ENCODE measurements at places on chromosomes 16 and 17.
A peak's percentile ranks its signal among the peaks of the same experiment; 100 is the strongest.

DNA sequence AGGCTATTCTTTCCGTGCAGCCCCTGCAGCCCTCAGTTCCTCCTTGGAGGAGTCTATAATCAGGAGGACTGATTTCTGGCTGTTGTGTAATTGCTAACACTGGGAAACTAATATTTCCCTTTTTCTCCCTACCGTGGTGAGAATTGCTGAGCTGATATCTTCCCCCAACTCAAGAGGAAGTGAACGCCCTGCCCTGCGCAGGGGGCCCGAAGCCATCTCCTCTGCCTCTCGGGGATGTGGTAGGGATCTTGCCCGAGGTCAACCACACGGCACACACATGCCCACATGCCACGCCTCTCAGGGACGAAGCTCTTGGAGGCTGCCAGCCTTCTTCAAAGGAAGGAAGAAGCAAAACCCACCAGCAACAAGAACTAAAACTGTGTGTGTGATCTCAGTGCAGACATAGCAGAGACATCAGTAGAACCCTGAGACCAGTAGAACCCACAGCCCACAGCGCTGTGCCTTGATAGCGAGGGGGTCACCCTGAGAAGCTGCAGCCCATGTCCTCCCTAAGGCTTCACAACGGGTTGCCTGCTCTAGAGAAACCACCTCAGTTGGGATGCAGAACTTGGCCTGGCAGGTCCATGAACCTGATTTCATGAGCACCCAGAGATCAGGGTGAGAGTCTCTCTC, 8.9 kb upstream of the ULK2 start:
- no peak for DNase-seq

GRCh38 chr17:78272181-78272913, 40.9 kb downstream of the TMEM235 start:
- DNase-seq: peak; percentile 37

DNA sequence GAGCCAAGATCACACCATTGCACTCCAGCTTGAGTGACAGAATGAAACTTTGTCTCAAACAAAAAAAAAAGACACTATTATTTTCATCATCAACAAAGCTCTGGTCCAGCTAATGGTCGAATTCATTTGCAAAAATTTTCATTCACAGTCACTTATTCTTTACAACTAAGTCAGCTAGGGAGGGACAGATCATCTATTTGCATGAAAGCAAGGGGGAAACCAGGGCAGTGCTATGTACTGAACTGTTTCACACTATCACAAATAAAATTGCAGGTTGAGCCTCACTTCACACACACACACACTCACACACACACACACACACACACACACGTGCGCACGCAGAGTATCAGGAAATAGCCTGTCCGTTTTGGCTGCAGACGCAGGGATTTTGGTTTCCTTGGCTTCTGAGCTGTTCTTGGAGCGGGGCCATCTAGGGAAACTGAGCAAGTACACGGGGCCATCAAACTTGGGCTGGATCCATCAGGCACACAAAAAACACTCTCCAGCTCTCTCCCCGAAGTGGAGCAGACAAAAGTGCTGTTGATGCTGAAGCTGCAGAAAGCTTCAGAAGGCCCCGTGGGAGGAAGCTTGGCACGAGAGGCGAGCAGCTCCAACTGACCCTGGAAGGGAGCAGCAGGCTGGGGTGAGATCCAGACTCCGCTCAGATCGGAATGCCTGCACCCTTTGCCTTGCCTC, 44.3 kb upstream of the HELZ start:
- DNase-seq: peak; percentile 72

GRCh38 chr17:8150194-8151119, 1.7 kb downstream of the PER1 start:
- DNase-seq: no peak

GRCh38 chr16:77674888-77675287, 47.4 kb upstream of the NUDT7 start:
- DNase-seq: peak; percentile 45

GRCh38 chr17:56913867-56914580, at the start of gene TRIM25:
TRIM25 (minus strand) TSS chr17:56914049; CDS start chr17:56913988, 61 bp downstream.
- peak; percentile 98 for DNase-seq

GRCh38 chr16:85395913-85396878, 216.9 kb upstream of the GSE1 start:
- DNase-seq: peak; percentile 53

GRCh38 chr17:44065668-44066203, 735 bp downstream of the LSM12 start:
- DNase-seq: peak; percentile 36

- no peak for DNase-seq
Measured at GRCh38 chr17:70863436-70864248, 694.3 kb downstream of the KCNJ2 start.

DNA sequence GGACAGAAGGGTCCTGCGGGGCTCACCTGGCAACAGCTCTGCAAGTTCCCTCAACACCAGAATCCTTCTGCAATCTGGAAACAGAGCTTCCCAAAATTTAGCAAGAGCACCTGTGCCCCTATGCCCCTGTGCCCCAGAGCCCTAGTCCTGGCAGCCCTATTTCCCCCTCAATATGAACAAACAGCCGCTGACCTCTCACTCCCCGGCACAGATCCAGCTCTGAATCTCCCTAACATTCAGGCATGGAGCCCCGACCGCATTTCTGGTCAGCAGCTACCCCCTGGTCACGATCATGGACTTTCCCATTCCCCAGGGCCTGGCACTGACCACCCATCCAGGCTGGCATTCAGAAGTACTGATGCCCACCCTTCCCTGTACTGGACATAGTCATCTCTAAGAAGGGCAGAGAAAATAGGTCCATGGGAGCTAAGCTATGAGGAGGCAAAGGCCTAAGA, 110.8 kb upstream of the SMURF2 start:
- no peak for DNase-seq

DNA sequence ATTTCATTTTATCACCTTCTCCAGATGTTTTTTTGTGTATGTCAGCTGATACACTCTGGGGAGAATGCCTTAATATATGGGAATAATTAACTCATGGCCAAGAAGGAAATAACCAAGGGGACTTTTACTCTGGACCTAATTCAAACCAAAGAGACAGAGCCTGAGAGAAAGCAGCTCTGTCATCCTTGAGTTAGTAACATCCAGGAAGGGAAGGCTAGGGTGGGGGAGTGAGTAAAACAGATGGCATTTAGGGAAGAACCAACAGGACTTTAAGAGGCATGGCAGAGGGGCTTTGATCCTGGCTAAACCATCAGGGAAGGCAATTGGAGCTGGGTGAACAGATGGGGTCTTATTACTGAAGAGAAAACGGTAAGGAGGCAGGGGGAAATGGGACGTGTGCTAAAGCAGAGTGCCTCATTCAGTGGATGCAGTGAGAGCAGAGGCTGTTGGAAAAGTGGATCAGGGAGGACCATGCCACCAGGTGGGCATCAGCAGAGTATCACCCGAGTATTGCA, 2.5 kb upstream of the SMPD3 start:
- DNase-seq: no peak

DNA sequence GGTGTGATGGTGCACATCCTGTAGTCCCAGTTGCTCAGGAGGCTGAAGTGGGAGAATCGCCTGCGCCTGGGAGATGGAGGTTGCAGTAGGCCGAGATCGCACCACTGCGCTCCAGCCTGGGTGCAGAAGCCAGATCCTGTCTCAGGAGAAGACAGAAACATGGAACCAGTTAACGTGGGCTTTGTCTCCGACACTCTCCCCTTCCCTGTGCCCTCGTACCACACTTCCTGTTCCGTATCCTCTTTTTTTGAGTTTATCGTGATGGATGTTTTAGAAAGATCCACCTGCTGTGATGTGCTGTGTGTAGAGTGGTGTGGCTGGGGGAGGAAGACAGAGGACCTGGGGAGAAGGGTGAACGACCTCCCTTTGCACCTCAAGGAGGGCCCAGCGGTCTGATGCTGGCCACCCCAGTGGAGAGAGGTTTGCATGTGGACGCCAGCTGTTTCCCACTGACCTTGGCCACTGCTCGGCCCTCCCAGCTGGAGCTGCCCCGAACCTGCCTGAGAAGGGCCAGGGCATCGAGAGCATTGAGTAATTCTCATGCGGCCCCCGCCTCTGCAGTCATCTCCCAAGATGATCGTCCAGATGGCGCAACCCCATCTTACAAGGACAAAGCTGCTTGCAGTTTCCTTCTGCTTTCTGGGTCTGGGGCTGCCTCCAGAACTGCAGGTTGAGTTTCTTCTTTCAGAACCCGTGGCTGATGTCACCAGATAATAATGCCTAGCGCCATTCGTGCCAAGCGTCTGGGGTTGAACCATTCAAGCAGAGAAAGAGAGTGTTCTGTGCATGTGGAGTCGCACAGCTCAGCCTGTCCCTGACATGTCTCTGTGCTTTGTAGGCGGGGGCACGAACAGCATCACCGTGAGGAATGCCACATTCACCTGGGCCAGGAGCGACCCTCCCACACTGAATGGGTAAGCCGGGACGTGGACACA, 126.3 kb downstream of the ABCC1 start:
- peak; percentile 32 for DNase-seq

DNA sequence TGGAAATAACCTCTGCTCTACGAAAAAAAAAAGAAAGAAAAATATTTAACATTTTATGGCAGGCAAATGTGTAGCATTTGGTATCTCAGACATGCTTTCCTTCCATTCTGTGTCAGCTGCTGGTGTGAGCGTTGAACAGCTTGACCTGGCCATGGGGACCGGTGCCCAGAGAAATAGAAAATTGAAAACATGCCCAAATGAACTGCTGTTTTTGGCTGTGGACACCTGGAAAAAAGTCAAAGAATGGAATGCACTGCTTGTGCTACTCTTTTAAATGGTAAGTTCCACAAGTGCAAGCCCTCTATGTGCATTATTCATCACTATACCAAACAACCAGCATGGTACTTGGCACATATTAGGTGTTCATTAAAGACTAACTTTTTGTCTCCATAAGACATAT, 127.2 kb downstream of the CDH8 start:
- peak; percentile 91 for DNase-seq

DNA sequence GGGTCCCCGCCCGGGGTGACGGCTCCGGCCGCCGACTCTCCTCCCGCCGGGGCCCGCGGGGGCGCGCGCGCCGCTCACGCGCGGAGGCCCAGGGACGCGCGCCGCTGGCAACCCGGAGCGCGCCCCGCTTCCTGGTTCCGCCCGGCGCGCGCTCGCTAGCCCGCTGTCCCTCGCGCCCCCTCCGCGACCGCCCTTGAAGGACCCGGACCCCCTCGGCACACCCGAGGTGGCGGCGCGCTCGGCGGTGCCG, at the start of gene STAT5B:
Gene STAT5B (minus strand): TSS at position 33 of the 250 bp plus-strand sequence. CDS start 44,264 bp downstream, outside the sequence.
- peak; percentile 90 for DNase-seq

DNA sequence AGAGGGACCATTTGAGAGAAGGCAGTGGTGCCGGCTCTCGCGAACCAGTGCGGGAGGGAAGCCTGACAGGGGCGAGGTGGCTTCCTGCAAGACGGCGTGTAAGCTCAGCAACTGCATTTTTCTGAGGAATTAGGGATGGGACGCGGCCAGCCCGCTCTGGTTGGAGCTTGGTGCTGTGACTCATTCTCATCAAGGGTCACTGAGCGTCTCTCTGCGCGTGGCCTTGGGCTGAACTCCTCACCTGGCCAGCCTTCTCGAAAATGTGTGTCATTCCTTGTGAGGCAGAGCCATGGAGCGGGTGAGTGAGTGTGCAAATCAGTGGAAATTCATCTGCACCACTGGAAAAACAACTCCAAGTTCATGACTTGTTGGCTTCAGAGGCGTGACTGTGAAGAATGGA, 52.8 kb downstream of the NTN1 start:
- no peak for DNase-seq

DNA sequence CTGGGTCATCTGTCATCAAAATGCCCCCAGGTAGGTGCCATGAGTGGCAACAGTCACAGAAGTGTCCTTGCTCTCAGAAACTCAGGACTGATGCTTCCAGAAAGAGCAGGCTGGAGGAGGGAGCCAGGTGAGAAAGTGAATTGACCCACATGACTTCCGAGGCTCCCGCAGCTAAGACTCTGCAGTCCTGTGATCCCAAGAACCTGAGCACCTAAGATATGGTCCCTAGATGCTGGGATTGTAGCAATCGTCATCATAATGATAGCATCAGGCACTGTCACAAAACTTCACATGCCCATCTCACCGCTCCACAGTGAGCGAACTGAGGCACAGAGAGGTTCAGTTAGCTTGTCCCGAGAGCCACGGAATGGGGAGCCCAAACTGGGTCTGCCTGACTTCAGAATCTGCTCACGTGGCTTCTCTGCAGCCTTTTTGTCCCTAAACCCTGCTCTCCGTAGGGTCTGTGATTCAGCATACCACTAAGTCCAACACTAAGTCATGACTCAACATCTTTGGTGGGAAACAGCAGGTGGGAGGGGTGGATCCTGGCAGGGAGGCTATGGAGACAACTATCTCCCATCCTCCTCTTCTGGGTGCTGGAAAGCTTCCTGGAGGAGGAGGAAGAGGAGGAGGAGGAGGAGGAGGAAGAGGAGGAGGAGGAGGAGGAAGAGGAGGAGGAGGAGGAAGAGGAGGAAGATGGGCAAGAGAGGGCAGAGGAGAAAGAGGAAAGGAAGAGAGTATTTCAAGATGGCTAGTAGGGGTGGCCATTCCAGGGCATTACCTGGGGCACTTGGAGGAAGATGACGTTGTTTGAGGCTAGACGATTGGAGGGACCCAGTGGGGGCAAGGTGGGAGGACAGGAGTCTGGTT, 55.5 kb upstream of the DLX4 start:
- peak; percentile 65 for DNase-seq

GRCh38 chr16:57773019-57773418, 29.3 kb downstream of the KIFC3 start:
- no peak for DNase-seq

- no peak for DNase-seq
Measured at GRCh38 chr17:68185820-68186219, 62.0 kb upstream of the AMZ2 start.

GRCh38 chr16:57299009-57299718, 14.7 kb upstream of the PLLP start:
- DNase-seq: no peak

GRCh38 chr17:31562376-31562840, 170.9 kb downstream of the RAB11FIP4 start:
- no peak for DNase-seq

- peak; percentile 92 for DNase-seq
Measured at GRCh38 chr17:29376667-29377270, 13.4 kb upstream of the TAOK1 start.

DNA sequence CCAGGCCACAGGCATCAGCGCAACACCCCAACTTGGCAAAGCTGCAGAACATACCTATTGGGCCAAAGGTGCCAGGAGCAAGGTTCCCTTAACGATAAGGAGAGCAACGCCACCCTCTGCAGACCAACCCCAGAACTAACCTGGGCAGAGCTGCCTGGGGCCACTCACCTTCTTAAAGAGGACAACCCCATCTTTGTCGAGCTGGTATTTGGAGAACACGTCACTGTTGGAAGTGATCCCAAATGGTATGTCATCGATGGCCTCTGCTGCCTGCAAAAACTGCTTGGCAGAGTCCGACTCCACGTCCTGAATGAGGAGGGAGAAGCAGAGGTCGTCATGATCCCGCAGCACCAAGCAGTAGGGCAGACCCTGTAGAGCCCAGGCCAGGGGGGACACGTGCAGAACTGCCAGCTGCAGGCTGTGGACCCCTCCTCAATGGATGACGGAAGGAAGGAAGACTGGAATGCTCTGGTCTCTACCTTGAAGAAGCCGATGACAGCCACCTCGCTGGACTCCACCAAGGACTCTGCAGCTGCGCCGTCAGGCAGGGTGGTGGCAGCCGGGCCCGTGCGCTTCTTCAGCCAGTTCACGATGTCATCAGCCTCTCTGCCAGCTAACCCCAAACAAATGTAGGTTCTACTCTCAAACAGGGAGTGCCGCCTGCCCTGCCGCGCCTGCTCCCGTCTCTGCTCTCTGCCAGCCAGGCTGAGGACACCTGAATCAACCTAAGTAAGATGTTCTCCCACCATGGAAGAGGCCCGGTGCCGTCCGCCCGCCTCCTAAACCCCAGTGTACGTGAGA, 5.2 kb downstream of the P4HB start:
- DNase-seq: no peak

GRCh38 chr17:69223809-69224208, 4.8 kb downstream of the ABCA10 start:
- peak; percentile 20 for DNase-seq
